Activated T-helper 1 cell treated with anti-CD3 and anti-CD28 coated beads, Interleukin-2, amount 50 U/mL, for 16 hours (primary cell): ENCODE measurements at places on chromosomes 4 and X.

DNA sequence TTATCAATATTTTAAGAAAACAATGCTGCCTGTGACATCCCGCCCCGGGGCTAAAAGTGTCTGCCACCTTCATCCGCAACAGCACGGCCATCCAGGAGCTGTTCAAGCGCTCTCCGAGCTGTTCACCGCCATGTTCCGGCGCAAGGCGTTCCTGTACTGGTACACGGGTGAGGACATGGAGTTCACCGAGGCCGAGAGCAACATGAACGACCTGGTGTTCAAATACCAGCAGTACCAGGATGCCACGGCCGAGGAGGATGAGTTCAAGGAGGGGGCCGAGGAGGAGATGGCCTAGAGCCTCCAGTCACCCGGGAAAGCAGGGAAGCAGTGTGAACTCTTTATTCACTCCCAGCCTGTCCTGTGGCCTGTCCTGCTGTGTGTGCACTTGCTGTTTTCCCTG, 12.1 kb upstream of the KLHL13 start:
- DNase-seq: no peak

GRCh38 chrX:31323658-31324057, 251.8 kb upstream of the FTHL17 start:
- DNase-seq: no peak

- peak; percentile 89 for DNase-seq
Observed at GRCh38 chr4:121800961-121801714, at the start of gene EXOSC9. EXOSC9 (plus strand) TSS chr4:121801323; CDS start chr4:121801425, 102 bp downstream.

GRCh38 chrX:23525531-23525930, 141.8 kb upstream of the PRDX4 start:
- DNase-seq: no peak

DNA sequence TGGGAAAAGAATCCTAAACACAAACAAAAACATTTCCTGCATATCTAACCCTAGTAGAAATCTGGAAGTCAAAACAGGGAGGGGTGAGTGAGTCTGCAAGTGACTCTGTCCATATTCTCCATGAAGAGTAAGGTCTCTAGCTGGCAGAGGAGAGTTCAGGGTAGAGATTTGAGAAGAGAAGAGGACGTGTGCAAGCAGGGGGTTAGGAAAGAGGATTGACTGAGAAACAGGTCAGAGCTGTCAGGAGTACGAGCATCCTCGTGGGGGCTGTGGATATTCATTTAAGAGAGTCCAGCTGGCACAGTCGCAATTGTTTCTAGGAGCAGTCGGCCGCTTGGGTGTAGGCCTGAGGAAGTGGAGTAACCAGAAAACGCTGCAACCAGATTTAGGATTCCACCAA, 27.9 kb downstream of the PROM1 start:
- no peak for DNase-seq

GRCh38 chr4:10605031-10605430, 79.5 kb downstream of the CLNK start:
- no peak for DNase-seq

DNA sequence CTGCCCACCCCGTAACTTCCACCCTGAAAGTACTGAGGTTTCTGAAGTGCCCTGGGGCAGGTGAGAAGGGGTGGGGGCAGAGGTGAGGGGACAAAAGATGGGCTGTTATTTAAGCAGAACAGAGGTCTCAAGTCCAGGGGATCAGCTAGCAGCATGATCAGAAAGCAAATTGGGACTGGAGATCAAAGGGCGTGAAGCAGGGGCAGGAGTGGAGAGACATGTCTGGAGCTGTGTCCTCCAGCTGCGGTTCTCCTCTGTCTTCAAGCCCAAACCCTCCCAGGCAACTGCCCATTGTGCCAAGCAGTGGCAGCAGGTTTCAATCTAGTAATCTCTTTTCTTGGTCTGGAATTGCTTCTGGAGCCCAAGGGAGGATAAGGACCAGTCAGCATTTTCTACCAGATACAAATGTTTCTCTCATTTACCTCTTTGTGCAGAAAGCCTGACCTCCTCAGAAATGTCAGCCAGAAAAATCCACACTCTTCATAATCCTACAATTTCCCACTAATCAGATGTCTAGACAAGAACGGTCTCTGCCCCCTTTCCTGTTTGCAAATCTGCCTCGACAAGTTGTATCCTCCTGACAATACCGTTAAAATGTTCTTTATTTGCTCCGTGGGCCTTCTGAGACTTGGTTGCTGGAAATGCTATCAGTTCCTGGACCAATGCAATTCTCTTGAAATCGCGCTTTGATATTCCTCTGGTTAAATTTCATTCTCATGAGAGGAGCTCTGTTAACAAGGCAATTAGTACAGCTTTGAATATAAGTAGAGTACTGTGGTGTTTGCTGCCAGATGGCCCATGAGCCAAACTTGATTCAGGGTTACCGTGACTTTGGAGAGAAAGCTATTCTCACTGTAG, 23.2 kb upstream of the RASL11B start:
- DNase-seq: no peak

DNA sequence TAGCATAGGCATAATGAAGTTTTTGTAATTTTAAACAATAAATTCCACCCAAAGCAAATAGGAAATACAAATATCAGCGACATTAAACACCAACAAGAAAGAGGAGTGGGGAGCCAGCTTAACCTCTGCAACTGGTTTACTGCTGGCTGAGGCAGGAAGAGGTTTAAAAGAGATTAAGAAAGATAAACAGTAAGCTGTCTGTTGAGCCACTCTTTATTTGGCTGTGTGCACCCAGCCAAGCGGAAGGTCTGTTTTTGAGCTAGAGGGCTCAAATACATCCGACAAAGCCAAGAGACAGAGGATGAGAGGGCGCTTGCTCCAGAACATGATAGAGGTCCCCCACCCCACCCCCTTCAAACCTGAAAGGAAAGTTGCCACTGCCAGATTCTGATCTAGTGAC, 191.4 kb downstream of the MGST2 start:
- no peak for DNase-seq

DNA sequence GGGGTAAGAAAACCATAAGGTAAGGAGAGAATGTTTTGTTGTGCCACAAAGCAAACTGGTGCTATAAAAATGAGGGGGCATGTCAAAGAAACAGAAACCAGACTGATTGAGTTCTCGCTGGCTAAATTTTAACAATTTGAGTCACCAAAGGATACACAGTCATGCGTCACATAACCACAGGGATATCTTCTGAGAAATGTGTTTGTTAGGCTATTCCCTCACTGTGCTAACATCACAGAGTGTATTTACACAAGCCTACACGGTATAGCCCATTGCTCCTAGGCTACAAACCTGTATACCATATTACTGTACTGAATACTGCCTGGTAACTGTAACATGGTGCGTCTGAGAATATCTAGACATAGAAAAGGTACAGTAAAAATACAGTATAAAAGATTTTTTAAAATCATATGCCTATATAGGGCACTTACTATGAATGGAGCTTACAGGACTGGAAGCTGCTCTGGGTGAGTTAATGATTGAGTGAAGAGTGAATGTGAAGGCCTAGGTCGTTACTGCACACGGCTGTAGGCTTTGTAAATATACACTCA, 50.1 kb downstream of the FBXW7 start:
- DNase-seq: no peak

GRCh38 chr4:74583757-74584156, 138.8 kb downstream of the AREG start:
- no peak for DNase-seq

GRCh38 chr4:184731056-184731455, 2.8 kb downstream of the CENPU start:
- DNase-seq: no peak
